ENCODE measurements at places on chromosomes 12 and 14.

DNA sequence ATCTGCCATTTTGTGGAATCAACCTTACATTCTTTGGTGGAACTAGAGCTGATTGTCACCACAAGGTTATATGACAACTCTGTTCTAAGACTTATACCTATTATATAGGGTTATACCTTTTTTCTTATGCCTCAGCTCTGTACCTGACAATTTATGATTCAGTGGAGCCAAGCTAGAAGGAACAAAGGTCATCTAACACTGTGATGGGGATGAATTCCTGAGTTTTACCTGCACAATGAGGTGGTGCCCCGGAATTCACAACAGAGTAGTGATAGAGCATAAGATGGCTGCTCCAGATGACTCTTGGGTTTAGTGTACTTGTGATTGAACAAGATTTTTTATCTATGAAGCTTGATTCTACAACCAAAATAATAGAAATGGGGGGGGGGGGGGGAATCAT lies 207.3 kb downstream of the PCNX1 start:
- no peak for DNase-seq

- no peak for DNase-seq
These were observed 48.8 kb downstream of the LRCOL1 start for GRCh38 chr12:132561427-132562156.

- DNase-seq, result no peak
These were observed 178.8 kb downstream of the NTS start for GRCh38 chr12:86052921-86053320.

GRCh38 chr12:124188561-124189405 lies 106.1 kb upstream of the RFLNA start:
- no peak for DNase-seq

DNA sequence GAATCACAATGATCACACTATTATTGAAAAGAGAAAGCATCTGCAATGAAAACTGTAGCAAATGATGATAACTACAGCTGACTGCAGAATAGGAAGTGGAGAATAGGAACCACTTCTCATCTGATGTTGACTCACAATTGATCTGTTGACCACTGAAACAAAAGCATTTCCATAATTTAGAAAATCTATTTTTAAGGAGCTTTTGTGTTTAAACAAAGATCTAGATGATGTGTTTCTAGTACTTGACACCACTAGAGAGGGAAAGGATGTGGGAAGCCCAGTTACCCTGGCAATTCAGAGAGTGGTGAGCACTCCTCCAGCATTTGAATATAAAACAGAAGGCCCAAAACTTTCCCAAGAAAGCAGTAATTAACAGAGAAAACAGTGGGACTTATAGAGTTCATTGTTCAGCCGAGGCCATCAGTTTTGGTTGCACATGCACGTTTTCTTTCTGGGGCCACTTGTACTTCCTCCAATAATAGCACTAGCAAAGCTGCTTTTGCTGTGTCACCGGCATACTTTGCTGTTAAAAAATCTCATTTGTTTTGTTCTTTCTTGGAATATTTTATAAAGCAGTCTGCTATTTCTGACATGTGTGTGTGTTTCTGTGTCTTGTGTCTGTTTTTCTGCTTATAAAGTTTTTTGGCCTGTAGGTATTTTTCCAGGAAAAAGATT lies 76.1 kb upstream of the HECTD1 start:
- DNase-seq, result no peak

GRCh38 chr12:13253966-13254760 lies 57.6 kb downstream of the EMP1 start:
- no peak for DNase-seq

- DNase-seq, result no peak
These were observed 21.9 kb downstream of the WIF1 start for GRCh38 chr12:65099182-65099581.

GRCh38 chr14:56004786-56005185 lies 113.4 kb upstream of the PELI2 start:
- DNase-seq, result peak; percentile 13

GRCh38 chr12:113468365-113469223 lies 3.1 kb downstream of the LHX5 start:
- DNase-seq, result no peak

GRCh38 chr12:27244689-27245488 lies 803 bp downstream of the STK38L start:
- DNase-seq, result no peak

DNA sequence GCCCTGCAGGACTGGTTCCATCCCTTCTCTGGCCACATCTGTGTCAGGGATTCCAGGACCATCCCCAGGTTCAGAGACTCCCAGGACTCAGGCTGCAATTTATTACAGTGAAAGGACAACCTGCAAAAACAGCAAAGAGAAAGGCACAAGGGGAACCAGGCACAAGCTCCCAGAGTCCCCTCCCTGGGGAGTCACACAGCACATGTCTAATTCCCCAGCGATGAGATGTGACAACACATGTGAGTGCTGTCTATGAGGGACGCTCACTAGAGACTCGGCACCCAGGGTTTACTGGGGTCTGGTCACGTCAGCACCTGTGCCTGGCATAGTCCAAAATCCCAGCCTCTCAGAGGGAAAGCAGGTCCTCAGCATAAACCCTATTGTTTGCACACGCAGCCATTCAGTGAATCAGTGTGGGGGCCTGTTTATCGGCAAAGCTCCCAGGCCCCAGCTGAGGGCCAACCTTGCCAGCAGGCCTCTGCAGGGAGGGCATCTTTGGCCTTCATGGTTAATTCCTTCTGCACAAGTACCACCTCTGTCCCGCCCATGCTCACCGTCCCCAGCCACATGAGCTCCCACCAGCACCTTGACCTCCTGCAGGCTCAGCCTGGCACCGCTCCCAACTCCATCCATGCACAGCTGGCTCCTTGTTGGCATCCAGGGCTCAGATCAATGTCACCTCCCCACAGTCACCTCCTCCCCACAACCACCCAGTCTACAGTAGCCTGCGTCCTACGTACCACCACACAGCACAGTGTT lies 198.9 kb upstream of the SFSWAP start:
- no peak for DNase-seq

DNA sequence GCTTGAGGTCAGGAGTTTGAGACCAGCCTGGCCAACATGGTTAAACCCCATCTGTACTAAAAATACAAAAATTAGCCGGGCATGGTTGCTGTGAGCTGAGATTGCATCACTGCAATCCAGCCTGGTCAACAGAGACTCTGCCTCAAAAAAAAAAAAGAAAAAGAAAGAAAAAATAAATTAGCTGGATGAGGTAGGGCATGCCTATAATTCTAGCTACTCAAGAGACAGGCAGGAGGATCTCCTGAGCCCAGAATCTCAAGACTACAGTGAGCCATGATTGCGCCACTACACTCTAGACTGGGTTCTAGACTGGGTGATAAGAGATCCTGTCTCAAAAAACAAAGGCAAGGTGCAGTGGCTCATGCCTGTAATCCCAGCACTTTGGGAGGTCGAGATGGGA lies 16.9 kb downstream of the PPP4R3A start:
- DNase-seq, result no peak

DNA sequence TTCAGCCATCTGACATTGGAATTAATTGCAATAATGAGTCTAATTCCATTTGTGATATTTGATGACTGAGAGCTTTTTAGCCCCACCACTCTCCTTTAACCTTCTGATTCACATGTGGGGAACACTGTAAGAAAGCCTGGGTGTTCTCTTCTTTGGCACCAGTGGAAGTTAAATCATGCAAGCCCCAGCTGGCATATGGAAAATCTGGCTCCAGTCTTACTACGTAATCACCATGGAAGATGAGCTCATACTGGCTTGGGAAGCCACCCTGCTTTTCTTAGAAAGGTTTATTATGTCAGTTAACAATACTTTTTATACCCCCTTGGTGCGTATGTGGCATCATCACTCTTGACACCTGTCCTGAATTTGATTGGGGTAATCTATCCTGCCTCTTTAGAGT lies 479.3 kb downstream of the SLC16A7 start:
- DNase-seq, result no peak

DNA sequence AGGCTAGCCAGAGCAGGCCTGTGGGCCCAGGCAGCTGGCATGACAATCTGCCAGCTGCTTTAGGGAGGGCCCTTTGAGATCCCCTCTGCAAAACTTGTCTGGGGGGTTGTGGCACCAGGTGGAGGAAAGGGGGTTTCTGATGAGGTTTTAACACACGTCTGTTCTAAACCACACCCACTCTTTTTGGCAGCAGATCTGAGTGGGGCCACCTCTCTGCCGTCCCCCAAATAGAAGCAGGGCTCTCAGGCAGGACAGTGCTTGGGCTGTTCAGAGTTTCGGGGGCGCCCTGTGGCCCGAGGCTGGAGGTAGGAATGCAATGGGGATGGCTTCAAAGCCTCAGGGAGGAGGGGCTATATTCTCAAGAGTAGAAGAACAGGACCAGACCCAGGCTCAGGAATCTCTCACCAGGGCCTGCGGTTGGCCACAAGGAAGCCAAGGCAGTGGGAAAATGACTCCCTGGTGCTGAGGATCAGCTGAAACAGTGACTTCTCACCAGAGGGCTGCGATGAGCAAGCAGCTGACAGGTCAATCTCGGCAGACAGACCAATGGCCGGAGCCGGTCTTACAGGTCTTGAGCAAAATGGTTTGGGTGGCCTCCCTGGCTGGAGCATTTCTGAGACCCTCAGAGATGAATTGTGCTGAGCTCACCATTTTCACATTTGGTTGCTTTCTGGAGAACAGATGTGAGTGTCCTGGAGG lies 1.5 kb upstream of the KRT5 start:
- DNase-seq, result no peak

- no peak for DNase-seq
These were observed 3.1 kb downstream of the C14orf39 start for GRCh38 chr14:60482743-60483142.

GRCh38 chr14:90381011-90381786 lies 15.6 kb upstream of the CALM1 start:
- no peak for DNase-seq

- DNase-seq, result no peak
These were observed 95.3 kb downstream of the ADGRD1 start for GRCh38 chr12:131049002-131049401.

DNA sequence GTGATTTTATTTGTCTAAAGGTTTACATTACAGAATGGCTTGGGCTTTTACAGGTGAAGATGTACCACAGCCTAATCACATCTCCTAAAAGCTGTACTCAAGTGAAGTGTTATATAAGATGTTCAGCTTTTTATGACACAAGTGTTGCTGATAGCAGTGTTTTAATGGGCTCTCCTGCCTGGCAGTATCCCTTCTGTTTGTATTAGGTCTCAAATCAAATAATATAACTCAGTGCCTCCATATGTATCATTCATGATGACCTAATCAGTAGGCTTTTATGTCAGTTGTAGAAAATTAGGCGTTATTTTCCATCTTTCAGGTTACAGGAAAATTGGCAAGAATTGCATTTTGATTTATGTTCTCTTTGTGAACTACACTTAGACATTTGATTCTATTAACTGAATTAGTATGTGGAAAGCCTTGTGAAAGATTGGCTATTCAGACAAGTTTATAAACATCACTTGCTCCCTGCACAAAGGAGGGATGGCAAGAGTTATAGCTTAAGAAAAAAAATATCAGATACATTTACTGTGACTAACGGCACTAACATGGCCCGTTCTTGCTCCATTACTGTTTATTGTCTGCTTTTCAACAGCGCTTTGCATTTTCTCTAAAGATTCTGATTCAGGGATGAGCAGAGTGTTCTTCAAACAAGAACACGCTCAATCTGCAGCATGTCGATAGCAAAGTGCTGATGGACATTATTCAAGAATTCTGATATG lies 143.7 kb upstream of the DIO2 start:
- no peak for DNase-seq

DNA sequence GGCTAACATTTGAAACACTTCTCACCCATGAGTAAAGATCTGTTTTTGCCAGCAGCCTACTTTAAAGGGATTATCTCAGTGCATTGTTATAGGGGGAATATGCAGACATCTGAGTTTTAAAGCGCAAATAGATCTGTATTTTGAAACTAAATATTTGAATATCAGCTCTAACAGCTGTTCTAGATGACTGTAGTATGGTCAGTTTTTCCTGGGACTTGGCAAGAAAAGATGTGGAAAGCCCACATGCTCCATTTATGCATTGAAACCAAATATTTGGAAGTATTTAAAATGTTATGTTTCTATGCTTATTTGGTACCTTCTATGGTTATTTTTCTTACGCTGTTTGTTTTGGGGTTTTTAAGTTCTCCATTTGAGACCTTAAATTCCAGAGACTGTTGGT lies 41.7 kb downstream of the RIC8B start:
- DNase-seq, result no peak

GRCh38 chr14:47149326-47149725 lies 497.7 kb upstream of the RPL10L start:
- no peak for DNase-seq

DNA sequence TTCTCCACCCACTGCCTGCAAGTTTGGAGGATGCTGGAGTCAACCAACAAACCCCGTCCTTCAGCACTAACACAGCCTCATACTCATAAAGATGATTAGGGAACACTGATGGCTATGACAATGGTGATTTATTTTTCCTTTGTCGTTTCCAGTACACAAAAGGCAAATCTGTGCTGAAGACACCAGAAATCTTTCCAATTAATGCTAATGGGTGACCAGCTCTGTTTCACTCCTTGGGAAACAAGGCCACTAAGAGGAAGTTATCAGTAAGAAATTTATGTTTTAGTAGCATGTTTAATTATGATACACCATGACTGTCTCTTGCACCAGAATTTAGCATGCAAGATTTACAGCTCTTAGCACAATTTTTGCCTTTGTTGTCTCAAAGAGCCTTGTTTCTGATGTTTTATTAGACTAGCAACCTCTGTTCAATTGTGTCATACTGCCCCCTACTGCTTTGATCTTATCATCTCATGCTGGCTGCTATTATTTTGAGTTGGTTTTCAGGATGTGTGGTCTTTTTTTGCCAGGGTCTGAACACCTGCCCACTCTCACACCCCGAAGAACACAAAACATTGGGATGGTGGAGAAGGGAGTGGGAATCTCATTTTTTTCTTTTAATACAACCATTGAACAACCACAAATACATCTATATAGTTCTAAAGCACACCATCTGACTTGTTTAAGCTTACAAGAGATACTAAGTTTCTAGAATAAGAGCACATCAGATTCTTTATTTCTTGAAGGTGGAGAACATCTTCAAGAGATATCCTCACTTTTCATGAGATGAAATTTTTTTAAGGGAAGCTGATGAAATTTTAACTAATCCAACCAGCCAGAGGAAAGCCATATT lies 160.9 kb downstream of the SPTSSA start:
- DNase-seq, result no peak

- no peak for DNase-seq
These were observed 83.9 kb downstream of the RAD52 start for GRCh38 chr12:865614-866013.

DNA sequence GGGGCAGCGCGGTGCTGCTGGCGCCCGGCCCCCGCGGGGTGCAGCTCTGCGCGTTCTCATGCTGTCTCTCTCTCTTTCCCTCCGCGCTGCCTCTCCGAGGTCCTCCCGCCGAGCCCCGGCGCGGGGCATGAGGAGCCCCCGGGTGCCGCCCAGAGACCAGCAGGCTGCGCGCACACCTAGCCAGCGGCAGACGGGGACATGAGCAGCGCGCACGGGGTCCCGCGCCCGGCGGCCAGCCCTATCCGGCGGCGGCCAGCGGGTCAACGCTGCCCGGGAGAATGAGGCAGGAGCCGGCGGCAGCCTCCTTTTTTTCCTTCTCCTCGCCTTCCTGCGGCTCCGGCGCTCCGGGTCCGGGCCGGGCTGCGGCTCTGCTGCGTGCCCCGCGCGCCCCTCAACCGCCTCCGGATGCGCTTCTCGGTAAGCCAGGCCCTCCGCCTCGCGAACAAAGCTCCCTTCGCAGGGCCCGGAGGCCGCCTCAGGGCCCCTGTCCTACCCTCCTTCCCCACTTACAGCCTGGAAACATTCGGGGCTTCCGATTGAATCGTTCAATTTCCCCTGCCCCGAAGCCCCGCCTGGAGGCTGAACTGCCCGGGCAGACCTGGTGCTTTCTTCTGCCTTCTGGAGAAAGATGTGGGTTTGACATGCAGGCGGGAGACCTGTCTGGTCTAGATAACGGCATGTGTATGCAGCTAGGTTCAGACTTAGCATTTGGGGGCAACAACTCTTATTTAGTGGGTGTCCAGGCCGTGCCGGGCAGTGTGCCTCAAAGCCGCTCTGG lies at the start of gene TUNAR:
Gene TUNAR (plus strand): TSS at position 72 of the 778 bp plus-strand sequence.
- no peak for DNase-seq

Measured in stimulated activated CD8-positive, alpha-beta memory T cell treated with anti-CD3 and anti-CD28 coated beads, Interleukin-7, amount 100 ng/mL, for 48 hours (primary cell).